Aorta (tissue), 5 donors: ENCODE measurements at places on chromosomes 11 and 22. TPM values are rescaled to one million over a fixed set of nuclear protein-coding genes. Genes with fewer than 3 reads are reported as not detected.
A peak's percentile ranks its signal among the peaks of the same experiment; 100 is the strongest.

- DNase-seq, result no peak
- no peak overlapping the region for H3K27ac ChIP-seq
- no peaks in the 10 kb centered on the region for H3K27me3 ChIP-seq
- no peaks in the 10 kb centered on the region for H3K4me1 ChIP-seq
- no peaks in the 10 kb centered on the region for H3K36me3 ChIP-seq
- H3K4me3 ChIP-seq, result no peak overlapping the region
Observed at GRCh38 chr11:35641171-35641897, 21.2 kb upstream of the TRIM44 start.

- peak overlapping the region; percentile 10 for H3K4me3 ChIP-seq
- H3K36me3 ChIP-seq, result no peaks in the 10 kb centered on the region
- H3K27ac ChIP-seq, result peak overlapping the region; percentile 29
Observed at GRCh38 chr22:27913162-27913741, 5.8 kb downstream of the PITPNB start.

Gene OR51B5
- 0.71 TPM for total RNA-seq

Gene OR52E4
- not detected for total RNA-seq

DNA sequence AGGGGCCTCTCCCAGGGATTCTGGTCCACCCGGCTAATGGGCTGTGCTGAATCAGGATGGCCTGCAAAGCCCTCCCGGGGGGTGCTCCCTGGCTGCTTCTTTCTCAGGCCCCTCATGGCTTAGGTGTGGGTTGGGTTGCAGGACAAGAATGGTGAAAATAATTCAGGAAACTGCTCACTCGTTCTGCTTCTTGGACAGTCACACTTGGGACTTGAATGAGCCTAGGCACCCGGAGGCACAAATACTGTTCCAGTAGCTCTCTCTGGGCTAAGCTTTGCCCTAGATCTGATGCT, 83.2 kb downstream of the TRIM29 start:
- H3K27ac ChIP-seq, result no peak overlapping the region
- H3K4me3 ChIP-seq, result no peak overlapping the region
- no peaks in the 10 kb centered on the region for H3K4me1 ChIP-seq
- no peaks in the 10 kb centered on the region for H3K27me3 ChIP-seq
- no peaks in the 10 kb centered on the region for H3K36me3 ChIP-seq
- no peak for DNase-seq

DNA sequence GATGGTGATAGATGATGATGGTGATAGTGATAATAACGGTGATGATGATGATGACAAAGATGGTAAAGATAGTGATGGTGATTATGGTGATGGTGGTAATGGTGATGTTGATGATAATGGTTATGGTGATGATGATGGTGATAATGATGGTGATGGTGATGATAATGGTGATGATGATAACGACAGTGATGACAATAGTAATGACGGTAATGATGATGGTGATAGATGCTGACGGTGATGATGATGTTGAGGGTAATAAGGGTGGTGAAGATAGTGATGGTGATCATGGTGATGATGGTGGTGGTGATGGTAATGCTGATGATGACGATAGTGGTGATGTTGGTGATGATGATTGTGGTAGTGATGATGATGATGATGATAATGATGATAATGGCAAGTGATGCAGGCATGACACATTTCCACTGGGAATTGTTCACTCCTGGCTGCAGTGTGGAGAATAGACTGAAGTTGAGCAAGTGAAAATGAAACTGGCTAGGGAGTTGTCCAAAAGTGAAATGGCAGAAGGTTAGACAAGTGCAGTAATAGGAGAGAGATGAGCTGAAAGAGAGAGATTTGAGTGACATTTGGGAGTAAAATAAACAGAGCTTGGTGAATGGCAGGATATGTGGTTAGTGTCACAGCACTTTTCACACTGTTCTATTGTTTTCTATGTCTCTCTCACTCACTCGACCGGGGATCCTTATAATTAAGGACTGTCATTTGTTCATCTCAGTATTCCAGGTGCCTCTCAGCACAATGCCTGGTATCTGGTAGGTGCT, 992.5 kb downstream of the OPCML start:
- H3K27me3 ChIP-seq, result no peaks in the 10 kb centered on the region
- H3K4me3 ChIP-seq, result no peak overlapping the region
- H3K36me3 ChIP-seq, result no peaks in the 10 kb centered on the region
- H3K27ac ChIP-seq, result no peak overlapping the region

DNA sequence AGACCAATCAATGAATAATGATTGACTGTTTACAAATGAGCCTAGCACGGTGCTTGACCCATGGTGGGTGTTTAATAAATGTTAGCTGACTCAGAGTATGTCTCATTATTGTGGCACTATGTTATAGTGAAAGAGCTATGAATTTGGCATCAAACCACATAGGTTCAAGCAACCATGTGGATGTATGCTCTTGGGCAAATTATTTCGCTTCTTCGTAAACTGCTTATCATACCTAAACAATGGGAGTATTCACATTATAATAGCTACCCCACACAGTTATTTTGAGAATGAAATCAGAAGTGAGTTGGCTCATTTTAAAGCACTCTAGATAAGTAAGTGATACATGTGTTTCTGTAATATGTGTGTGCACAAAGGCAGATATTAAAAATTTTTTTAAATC, 118.7 kb upstream of the HSD17B12 start:
- no peak for DNase-seq
- H3K4me3 ChIP-seq, result no peak overlapping the region
- no peaks in the 10 kb centered on the region for H3K4me1 ChIP-seq
- no peak overlapping the region for H3K27ac ChIP-seq

Gene ALG9
- total RNA-seq, result 25.1 TPM

DNA sequence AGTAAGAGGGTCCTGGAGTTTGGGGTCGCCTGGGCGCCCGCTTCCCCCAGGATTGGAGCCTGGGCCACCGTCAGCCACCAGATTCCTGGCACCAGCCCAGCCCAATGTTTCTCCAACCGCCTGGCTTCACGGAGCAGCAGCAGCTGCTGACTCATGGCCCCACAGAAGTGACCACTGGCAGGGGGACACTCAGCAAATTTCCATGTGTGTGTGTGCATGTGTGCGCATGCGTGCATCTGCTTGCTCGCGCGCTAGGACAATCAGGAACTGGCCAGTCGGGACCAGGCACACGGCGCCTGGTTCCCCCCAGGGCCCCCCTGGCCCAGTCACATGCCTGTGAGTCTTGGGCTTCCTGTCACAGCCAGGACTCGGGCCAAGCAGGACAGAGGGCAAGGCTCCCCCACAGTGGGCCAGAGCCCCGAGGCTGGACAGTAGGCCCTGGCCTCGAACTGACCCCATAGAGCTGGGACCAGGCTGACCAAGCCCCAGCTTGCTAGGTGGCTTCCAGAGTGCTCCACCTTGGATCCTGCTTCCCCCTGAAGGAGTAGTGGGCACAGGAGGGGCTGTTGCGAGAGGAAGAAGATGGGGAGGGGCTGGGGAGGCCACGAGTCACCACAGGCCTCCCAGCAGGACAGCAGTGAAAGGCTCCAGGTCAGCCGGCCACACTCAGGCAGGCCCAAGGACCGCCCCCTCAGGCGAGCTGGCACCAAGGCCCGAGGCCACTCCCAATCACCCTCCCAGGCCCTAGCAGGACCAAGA, 3.2 kb downstream of the CTSD start:
- H3K36me3 ChIP-seq, result no peaks in the 10 kb centered on the region
- H3K27me3 ChIP-seq, result no peaks in the 10 kb centered on the region
- DNase-seq, result peak; percentile 97
- H3K4me1 ChIP-seq, result no peaks in the 10 kb centered on the region
- no peak overlapping the region for H3K4me3 ChIP-seq

GRCh38 chr11:12003336-12003735, 5.1 kb downstream of the DKK3 start:
- H3K4me1 ChIP-seq, result peaks cover 6% of the 10 kb centered on the region
- H3K27me3 ChIP-seq, result no peaks in the 10 kb centered on the region
- no peak for DNase-seq
- H3K36me3 ChIP-seq, result peaks cover 4% of the 10 kb centered on the region
- H3K4me3 ChIP-seq, result no peak overlapping the region
- no peak overlapping the region for H3K27ac ChIP-seq

Gene GPHA2
- not detected for total RNA-seq

GRCh38 chr11:12783765-12784164, 109.5 kb downstream of the TEAD1 start:
- no peaks in the 10 kb centered on the region for H3K36me3 ChIP-seq
- H3K27ac ChIP-seq, result no peak overlapping the region
- no peak overlapping the region for H3K4me3 ChIP-seq
- no peak for DNase-seq

Gene ZBTB16
- 283 TPM for total RNA-seq

DNA sequence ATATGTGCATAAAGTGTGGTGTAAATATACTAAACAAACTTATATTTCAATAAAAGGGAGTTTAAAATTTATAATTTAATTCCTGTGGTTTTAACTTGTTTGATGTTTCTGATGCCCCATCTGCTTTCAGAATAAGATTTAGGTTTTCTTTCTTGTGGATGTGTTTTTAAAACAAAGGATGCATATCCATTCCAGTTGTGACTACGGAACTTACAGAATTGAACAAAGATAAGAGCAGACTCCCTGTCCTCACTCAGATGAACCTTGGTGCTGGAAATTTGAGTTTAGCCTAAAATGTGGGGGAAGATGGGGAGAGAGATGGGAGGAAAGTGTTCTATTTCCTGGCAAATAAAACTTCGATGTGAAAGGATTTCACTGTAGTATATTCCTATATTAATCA, 2.5 kb downstream of the FJX1 start:
- no peaks in the 10 kb centered on the region for H3K36me3 ChIP-seq

DNA sequence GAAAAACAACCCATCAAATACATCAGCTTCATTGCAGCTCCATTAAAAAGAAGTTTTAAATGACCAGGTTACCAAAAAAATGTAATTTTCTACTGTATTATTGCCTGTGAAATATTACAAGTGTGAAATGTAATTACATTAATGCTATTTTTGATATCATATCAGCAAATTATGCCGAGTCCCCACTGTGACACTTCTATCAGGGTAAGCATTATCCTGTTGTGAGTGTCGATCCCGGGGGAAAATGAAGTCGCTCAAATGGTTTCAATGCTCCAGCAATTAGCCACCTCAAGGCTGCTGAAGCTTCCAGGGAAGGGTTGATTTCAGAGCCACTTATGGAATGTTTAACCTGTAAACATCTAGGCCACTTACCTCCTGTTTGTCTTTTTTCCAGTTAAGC, 70.4 kb downstream of the RCN1 start:
- no peaks in the 10 kb centered on the region for H3K4me1 ChIP-seq
- H3K36me3 ChIP-seq, result no peaks in the 10 kb centered on the region
- no peaks in the 10 kb centered on the region for H3K27me3 ChIP-seq
- H3K4me3 ChIP-seq, result no peak overlapping the region

DNA sequence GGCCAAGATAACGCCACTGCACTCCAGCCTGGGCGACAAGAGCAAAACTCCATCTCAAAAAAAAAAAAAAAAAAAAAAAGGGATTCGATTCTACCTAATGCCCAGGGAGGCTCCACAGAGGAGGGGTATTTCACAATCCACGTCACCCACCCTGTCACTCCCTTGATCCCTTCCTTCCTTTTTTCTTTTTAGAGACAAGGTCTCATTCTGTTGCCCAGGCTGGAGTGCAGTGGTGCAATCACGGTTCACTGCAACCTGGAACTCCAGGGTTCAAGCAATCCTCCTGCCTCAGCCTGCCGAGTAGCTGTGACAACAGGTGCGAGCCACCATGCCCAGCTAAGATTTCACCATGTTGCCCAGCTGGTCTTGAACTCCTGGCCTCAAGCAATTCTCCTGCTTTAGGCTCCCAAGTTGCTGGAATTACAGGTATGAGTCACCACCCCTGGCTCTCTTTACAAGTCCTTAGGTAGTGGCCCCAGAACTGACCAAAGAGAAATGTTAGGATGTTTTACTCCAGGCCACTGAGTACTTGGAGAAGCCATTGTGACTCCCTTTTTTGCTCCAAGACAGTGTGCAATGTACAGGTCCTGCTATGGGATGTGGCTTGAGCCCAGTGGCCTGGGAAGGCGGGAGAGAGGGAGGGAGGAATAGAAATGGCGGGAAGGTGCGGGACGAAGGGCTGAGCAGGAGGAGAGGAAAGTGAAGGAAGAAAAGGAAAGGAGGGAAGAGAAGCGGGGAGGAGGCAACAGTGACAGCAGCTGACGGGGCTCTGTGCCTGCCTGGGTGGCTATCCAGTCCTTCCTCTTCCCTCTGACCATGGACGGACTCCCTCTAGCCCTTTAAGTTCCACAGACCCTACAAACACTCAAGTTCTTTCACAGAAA, 11.8 kb upstream of the FXYD2 start:
- no peak overlapping the region for H3K27ac ChIP-seq
- DNase-seq, result no peak
- no peak overlapping the region for H3K4me3 ChIP-seq
- no peaks in the 10 kb centered on the region for H3K27me3 ChIP-seq

- no peak for DNase-seq
- no peaks in the 10 kb centered on the region for H3K36me3 ChIP-seq
- no peaks in the 10 kb centered on the region for H3K27me3 ChIP-seq
Observed at GRCh38 chr11:36365907-36366306, 69.8 kb downstream of the PRR5L start.

- no peaks in the 10 kb centered on the region for H3K4me1 ChIP-seq
Observed at GRCh38 chr11:124877910-124878758, 12.9 kb downstream of the ROBO3 start.

GRCh38 chr11:106466521-106467080, 389.1 kb downstream of the AASDHPPT start:
- H3K4me1 ChIP-seq, result no peaks in the 10 kb centered on the region
- no peaks in the 10 kb centered on the region for H3K36me3 ChIP-seq
- H3K27me3 ChIP-seq, result no peaks in the 10 kb centered on the region
- no peak overlapping the region for H3K4me3 ChIP-seq
- no peak overlapping the region for H3K27ac ChIP-seq
- DNase-seq, result no peak

Gene UPK3A
- total RNA-seq, result not detected

DNA sequence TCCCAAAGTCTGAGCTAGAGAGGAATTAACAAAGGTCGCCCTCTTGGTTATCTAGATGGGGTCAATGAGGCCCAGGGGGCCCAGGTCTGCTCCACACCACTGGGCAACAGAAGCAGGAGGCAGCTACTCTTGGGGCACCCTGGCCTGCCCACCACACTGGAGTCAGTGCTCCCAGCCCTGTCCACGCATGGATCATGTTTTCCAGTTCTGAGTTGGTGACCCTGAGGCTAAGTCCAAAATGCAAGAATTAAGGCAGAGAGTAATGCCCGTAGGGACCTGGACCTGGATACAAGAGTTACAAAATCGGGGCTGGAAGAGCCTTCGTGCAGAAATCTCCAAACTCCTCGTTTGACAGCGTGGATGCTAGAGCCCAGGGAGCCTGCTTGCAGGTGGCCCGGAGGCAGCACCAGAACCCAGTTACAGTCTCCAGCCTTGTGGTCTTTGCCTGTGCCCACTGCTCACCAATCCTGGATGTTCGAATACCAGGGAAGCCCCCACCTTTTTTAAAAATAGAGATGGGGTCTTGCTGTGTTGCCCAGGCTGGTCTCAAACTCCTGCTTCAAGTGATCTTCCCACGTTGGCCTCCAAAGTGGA, 6.1 kb upstream of the THRSP start:
- H3K4me3 ChIP-seq, result no peak overlapping the region
- no peaks in the 10 kb centered on the region for H3K4me1 ChIP-seq
- H3K27me3 ChIP-seq, result no peaks in the 10 kb centered on the region
- no peak for DNase-seq
- H3K36me3 ChIP-seq, result peaks cover 1% of the 10 kb centered on the region
